Caudate nucleus (tissue), 63 donors: ENCODE measurements at places on chromosomes 6 and 20.
A peak's percentile ranks its signal among the peaks of the same experiment; 100 is the strongest.

- no peak for DNase-seq
Measured at GRCh38 chr6:156309017-156309416, 468.2 kb upstream of the ARID1B start.

- DNase-seq, result no peak
Measured at GRCh38 chr6:96610019-96610418, 47.1 kb downstream of the FHL5 start.

- DNase-seq, result no peak
Measured at GRCh38 chr20:46354207-46354555, 45.9 kb upstream of the CDH22 start.

GRCh38 chr6:111087871-111088667 is 766 bp downstream of the SLC16A10 start:
- DNase-seq, result no peak

DNA sequence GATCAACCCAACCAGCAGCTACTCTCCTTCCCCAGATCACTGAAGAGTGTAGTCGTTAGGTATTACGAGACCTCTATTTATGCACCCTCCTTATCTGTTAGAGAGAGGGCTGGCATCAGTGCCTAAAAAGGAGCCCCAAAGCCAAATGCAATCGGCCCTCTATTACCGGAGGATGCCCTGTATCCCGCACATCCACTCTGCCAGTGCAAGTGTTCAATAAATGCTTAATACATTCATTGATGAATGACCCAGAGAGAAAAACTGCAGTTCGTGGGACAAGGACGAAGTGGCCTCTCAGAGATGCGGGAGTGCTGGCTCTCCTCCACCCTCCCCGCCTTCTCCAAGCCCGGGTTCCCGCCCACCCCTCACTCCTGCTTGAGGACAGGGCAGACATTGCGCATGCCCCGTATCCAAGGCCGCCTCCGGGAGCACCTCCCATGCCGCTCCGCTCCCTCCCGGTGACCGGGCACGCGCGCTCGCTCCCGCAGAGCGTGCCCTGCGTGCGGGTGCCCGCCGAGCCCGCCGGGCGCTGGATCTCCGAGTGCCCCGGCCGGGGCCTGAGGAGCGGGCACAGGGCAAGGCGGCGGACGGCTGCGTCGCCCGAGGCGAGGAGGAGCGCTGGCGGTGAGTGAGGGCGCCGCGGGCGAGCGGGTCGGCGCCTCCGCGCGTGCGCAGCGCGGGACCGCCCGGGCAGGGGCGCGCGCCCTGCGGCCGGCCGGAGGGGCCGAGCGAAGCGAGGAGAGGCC is 27.2 kb upstream of the BTBD3 start:
- peak; percentile 96 for DNase-seq

- no peak for DNase-seq
Measured at GRCh38 chr6:5534643-5535042, 273.3 kb downstream of the FARS2 start.

DNA sequence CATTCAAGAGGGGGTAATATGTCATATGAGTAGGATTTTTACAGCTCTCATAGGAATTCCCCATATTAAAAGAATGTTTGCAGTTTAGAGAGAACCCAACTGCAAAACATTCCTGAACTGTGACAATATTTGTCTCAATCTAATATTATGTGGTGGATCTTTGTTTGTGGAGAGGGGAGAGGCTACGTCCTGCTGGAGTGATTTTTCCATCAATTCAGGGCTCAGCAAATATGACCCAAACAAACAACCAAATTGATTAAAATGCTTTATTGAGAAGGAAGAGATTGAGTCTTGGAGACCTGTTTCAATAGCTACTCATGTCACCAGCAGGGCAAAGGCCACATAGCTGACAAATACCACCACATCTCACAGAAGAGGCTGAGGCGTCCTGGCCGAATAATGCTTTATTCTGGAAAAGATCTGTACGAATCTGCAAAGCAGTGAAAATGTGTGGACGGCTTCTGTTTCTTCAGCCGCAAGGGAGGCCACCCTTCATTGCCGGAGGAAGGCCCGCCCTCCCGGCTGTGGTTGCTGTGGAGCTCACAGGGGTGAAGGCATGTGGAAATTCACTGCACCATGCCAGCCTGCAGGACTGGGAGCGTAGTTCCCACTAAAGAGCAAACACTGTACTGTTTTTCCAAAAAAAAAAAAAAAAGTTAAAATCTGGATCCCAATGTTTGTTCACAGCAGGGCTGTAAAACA is 89.7 kb upstream of the QKI start:
- peak; percentile 76 for DNase-seq

DNA sequence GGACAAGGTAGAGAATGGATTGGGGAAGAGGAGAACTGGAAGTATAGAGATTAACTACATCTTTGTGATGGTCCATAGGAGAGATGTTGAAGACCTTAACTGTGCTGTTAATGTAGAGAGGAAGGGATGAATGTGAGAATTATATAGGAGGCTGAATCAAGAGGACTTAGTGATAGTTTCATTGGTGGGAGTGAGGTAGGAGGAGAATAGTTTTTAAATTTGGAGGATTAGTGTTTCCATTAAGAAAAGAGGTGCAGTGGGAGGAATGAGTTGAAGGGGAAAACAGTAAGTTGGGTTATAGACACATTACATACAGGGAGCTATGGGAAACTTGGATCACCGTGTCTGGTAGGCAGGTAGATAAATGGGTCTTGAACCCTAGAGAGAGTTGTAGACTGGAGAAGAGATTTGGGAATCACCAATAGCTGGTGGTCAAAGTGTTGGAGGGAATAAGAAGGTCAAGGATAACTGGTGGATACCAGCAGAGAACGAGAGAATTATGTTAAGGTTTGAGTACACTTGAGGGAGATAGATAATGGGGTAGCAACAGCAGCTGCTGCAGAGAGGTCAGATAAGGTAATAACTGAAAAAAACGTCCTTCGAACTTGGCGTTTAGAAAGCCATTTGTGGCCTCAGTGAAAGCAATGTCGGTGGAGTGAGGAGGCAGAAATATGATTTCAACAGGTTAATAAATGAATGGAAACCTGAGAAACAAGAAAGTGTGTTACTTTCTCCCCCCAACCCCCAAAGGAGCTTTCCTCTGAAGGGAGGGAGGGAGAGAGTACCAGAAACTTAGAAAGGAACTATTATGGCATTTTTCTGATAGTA is 3.1 kb downstream of the C6orf89 start:
- DNase-seq, result no peak

DNA sequence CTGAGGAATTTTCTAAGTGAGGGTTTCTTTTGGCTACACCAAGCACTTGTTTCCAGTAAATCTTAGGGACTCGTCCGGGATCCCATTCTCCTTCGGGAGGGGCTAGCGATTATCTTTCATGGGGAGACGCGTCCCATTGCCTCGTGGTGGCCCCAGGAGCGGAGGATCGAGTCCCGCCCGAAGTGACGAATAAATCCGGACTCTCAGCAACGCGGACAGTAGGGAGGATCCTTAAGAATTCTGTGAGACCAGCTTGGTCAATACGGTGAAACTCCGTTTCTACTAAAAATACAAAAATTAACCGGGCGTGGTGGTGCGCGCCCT is 69.1 kb upstream of the PRSS16 start:
- peak; percentile 29 for DNase-seq

DNA sequence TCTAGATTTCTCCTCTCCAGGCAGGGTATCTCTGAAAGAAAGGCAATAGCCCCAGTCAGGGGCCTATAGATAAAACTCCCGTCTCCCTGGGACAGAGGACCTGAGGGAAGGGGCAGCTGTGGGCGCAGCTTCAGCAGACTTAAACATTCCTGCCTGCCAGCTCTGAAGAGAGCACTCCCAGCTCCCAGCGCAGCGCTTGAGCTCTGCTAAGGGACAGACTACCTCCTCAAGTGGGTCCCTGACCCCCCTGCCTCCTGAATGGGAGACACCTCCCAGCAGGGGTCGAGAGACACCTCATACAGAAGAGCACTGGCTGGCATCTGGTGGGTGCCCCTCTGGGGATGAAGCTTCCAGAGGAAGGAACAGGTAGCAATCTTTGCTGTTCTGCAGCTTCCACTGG is 556.9 kb downstream of the EPM2A start:
- DNase-seq, result no peak

DNA sequence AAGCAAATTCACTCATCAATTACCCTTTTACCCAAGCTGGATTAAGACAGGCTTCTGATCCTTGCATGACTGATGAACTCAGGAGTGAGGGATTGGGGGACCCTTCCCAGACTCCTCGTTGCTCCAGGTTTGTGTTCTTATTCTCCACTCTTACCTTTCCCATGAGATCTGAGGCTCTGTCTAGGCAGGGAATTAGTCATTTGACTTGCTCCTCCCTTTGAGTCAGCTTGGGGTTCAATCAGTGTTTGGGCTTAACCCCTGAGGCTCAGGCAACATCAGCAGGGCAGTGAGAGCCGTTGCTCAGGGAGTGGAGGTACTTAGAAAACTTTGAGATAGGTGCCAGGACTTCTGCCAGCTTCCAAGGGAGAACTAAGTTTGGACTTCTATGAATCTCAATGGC is 20.7 kb upstream of the TOX2 start:
- no peak for DNase-seq

DNA sequence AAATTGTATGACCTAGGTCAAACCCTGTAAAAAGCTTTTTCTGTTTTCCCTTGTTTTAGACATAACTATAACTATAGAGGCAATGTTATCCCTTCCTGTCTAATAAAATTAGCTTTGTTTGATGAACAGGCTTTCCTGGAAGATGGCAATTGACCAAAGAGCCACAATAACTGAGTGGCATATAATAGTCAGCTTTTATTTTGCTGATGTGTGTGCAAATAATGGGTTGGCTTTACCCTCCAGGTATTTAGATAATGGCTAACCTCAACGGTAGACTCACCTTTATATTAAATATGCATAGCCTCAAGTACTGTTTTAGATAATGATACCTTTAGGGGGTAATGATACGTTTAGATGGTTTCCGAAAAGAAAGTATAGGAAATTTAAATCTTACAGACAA is 15.0 kb downstream of the TBXT start:
- no peak for DNase-seq

GRCh38 chr20:16864963-16865362 is 116.8 kb downstream of the OTOR start:
- no peak for DNase-seq

DNA sequence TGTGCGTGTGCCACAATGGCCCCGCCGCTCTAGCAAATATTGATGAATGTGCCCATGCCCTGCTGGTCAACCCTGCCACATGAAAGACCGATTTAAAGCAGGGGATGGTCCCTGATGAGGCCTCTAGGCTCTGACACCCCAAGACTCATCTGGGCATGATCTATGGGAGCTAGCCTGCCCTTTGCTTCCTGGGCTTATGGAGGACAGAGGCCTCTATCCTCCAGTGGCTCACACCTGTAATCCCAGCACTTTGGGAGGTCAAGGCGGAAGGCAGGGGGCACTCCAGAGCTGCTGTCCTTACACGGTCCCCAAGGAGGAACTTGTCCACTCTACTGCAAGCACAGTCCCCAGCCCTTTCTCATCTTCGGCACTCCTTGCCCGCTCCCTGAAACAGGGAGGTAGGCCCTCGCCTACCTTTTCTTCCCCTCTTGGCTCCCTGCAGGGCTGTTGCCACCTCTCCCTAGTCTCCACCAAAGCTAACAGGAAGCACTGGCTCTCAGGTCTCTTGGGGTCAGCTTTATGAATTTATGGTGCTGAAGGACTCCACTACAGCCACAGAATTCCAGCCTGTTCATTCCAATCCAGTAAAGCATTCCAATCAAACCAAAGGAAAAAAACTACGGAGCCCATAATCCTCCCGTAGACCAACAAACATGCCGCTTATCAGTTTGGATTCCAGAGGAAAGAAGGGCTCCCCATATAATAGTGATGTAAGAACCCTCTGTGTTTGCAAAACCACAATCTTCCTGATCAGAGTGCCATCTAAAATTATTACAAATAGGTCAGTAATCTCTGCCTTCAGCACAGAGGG is 48.7 kb upstream of the FOXQ1 start:
- no peak for DNase-seq

GRCh38 chr6:33392979-33393378 is 1.4 kb downstream of the KIFC1 start:
- DNase-seq, result no peak
